ENCODE measurements at places on chromosomes 16 and 17.

DNA sequence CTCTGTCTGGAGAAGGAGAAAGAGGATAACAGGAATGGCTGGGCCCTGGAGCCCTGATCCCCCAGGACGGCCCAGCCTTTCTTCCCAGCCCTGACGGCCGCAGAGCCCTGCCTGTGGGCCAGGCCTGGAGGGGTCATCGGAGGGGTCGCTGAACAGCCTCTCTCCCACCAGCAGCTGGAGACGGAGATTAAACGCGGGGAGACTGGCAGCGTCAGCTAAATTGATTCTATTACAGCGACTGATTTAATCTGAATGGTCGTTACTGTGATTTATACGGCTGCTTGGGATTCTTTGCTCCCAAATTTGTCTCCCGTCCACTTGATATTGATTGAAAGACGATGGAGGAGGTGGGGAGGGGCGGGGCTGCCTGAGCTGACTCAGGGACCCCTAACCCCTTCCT lies 7.1 kb upstream of the CDH15 start:
- no peak for DNase-seq

- no peak for DNase-seq
These were observed 37.8 kb upstream of the TMC5 start for GRCh38 chr16:19379838-19380237.

GRCh38 chr16:61370564-61370963 lies 665.7 kb downstream of the CDH8 start:
- DNase-seq: no peak

- no peak for DNase-seq
These were observed 58.3 kb downstream of the SRCIN1 start for GRCh38 chr17:38547444-38547843.

DNA sequence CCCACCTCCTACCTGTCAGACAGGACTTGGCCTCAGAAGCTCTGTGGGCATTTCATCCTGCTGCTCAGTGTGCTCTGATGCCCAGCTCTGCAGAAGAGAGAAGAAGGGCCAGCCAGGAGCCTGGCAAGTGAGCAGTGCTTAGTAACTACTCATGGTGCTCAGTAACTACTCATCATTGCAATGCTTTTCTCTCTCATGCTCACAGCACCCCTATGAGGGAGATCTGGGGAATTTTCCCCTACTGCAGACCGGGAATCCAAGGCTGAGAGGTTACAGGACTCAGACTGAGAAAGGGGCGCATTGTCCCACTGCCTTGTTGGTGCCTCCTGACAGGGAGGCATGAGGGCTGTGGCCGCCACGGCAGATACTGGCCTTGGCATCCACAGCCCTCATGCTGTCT lies 261.1 kb downstream of the C16orf95 start:
- no peak for DNase-seq

DNA sequence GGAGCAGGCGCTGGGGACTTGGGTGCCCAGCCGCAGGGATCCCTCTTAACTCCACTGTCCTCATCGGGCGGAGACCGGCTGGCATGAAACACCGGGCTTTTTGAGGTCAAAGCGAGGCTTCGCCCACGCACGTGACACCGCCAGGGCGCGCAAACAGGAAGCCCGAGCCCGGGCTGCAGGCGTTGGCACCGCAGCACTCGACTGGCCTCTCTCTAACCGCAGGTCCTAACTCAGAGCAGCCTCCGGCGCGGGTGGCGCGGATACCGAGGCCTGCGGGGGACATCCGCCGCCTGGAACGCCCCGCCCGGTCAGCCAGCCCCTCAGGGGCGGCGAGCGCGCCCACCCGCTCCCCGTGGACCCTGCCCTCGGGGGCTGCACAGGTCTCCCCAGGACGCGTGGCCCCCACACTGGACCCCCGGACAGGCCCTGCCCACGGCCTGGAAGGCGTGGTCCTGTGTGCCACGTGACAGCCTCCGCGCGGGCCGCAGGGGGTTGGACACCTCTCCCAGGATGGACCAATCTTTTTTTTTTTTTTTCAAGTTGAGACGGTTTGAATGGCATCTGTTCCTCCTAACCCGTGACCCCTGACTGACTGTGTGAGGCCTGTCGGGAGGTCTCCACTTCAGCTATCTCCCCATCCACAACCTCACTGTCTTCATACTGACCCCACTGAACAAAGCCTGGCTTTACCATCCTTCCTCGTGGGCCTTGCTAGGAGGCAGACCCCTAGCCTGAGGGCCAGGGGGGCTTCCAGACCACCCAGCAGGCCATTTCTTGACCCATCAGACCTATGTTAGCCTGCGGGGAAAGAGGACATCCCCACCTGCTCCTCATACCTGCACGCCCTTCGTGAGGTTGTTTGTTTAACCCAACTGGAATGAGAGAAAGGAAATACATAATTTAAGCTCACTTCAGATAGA lies 8.4 kb upstream of the SLC47A2 start:
- no peak for DNase-seq

DNA sequence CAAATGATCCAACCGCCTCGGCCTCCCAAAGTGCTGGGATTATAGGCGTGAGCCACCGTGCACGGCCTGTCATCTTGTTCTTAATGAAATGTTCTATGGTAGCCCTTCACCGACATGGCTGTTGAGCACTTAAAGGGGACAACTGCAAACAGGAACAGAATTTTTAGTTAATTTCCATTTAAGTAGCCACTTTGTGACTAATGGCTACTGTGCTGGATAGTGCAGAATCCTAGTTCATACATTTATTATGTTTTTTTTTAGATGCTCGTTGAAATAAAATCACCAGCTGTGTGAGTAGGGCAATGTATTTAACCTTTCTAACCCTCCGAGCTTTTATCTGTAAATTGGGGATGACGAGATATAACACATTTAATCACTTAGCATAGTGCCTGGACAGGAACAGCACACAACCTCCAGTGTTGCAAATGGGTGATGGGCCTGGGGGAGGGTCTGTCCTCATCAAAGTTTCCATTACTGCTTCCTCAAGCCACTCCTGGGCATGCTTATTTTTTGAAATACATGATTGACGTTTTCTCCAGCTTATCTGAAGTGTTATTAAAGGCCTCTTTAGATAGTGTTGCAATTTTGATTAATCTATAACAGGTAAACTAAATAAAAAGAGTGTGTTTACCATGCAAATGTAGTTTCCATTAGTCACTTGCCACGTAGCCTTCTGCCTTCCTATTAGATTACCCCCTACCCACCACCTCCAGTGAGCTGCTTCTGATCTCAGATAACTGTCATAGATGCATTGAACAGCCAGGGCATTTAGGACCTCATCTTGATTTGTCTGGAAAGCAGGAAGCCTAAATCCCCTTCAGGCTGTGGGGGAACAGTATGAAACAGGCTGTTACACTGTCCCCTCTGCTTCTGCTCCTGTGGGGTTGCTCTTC lies 42.5 kb upstream of the TANC2 start:
- no peak for DNase-seq

DNA sequence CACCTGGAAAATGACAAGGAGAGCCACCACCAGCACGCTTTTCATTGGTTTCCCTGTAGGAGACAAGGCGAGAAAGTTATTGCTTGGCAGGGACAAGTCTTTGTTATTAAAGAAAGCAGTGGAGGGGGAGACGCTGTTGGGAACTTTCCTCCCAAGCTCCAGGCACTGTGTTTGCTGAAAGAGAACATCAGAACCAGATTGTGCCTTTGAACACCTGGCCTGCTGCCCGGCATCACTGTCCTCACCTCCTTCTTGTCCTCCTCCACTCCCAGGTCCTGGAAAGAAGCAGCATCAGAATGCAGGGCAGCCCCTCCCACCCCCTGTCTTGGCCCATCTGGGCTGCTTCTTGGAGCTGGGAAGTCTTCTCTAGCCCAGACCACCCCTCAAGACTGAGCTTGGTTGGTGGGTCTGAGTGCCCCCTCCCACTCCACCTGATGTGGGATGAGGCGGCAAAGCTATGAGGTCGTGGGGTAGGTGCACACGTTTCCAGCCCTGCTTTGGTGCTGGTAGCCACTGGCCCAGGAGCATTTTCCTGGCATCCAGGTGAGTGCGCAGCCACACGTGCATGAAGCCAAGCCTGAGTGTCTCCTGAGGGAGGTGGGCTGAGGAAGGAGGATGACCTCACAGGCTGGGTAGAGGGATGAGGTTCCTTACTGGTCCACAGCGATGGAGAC lies 6.2 kb downstream of the CCR7 start:
- no peak for DNase-seq

DNA sequence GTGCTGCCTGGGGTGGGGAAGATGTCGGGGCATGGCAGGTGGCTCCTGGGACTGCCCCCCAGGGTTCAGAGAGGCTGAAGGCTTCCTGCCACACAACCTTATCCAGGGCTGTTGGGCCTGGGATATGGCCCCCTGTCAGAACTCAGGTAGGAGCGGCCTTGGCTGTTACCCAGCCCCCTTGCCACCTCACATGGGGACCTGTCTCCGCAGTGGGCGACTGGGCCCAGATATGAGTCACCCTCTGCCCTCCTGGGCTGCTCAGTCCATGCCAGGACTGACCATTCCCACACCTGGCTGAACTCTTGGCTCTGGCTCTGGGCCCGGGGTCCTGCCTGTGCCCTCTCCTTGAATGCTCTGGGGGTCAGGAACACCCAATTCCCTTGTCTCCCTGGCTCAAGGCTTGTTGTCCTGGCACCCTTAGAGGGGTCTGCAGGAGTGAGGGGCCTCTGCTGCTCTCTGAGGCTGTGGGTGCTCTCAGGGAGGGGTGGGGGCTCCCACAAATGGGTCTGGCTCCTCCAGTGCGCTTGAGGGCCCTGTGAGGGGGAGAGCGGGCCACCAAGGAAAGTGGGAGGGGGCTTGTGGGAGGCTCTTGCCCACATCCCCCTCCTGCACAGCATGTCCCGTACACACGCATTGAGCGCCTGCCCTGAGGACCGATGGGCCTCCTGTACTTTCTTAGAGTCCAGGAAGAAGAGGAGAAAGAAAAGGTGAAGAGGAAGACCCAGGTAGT lies 36.0 kb downstream of the LGALS9 start:
- no peak for DNase-seq

DNA sequence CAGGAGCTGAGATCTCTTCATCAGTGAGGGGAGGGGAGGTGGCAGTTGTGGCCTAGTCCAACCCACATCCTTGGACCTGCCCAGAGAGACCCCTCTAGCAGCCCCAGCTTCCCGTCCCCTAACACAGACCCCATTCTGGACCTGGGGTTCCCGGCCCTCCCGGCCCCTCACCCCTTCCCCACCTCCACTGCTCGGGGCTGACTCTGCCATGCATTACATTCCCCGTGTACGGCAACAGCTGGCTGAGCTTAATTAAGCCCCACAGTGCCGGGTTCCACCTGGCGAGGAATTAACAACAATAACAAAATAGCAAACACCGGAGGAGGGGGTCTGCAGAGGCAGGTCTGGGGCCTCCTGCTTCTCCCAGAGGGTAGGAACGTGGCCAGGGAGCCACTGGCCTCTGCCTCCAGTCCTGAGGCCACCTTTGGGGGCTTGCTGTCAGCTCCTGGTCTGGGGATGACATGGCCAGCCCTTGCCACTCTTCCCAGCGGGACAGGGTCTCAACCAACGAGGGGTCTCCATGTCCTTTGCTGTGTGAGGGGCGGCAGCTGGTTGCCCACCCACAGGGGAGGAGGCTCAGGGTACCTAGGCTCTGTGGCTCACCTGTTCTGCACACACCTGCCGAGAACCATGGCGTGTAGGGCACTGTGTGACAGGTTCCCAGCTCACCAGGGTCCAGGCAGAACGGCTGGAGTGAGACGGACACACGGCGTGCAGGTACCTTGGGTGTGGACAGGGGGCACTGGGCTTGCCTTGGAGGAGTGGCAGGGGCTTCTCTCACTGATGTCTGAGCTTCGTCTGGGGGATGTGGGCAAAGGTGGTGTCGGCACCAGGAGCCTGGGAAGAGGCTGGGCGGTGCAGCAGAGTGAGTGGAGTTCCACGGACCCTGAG lies 46.9 kb upstream of the CBFA2T3 start:
- no peak for DNase-seq

DNA sequence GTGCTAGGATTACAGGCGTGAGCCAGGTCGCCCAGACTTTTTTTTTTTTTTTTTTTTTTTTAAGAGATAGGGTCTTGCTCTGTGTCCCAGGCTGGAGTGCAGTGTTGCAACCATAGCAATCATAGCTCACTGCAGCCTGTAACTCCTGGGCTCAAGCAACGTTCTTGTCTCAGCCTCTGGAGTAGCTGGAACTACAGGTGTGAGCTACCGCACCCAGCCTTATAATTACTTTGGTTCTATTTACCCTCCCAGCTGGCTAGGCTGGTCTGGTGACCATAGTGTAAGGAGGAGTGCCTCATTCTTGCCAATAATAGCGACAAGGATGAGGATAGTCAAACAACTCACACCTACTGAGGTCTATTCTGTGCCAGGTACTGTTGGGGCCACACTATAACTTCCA lies 39.6 kb upstream of the USP7 start:
- DNase-seq: no peak

DNA sequence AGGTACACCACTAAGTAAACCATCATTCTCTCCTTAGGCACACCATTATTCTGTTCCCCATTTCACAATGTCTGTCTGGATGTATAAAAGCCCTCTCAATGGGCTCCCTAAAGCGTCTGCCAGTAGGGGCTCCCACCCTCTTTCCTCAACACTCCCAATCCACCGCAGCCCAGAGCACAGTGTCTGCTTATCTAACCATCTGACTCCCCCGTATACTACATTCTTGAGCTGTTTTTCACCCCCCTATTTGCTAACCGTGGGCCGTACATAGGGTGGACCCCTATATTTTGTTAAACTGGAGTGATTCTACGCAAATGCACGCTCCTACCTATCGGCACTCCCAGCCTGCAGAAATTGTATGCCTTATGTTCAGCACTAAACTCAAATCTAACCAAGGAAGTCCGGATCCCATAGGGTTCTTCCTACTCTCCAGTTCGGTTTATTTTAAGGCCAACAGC lies 685 bp upstream of the PSMD3 start:
- peak; percentile 12 for DNase-seq

GRCh38 chr17:55005520-55005919 lies 37.0 kb downstream of the STXBP4 start:
- DNase-seq: no peak

DNA sequence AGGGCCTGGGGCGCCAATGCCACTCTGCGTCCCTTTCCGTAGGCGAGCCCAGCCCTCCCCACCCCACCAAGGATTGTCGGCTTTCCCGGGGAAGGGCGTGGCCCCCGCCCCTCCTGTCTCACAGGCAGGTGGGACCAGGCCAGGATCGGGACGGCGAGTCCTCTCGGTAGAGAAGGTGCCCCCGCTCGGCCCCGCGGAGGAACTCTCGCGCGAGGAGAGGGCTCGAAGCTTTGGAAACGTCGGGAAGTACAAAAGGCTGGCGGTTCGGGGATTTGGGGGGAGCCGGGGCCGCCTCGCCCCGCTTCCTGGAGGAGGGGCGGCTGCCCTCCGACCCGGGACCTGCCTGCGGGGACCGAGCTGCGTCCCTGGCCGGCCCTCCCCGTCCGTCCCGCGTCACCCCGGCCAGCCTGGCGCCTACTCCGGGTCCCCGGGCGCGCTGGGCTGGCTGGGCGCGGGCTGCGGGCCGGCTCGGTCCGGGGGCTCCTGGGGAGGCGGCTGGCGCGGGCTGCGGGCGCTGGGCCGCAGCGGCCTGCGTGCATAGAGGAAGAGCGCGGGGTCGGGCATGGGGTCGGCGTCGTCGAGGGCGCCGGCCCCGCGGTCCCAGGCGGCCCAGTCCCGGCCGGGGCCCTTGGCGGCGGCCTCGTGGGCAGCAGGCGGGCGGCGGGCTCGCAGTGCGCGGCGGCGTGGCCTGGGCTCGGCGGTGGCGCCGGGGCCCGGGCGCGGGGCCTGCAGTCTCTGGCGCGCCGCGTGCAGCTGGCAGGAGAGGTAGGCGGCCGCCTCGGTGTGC lies 12.6 kb upstream of the CLUH start:
- DNase-seq: no peak

Data from NCI-H1105 (cell line).